T-helper 2 cell (primary cell): ENCODE measurements at places on chromosomes 7 and 10.

GRCh38 chr10:20115894-20116293, 299.7 kb downstream of the PLXDC2 start:
- no peak for DNase-seq

GRCh38 chr10:110495731-110496552, 1.8 kb upstream of the DUSP5 start:
- DNase-seq = no peak

DNA sequence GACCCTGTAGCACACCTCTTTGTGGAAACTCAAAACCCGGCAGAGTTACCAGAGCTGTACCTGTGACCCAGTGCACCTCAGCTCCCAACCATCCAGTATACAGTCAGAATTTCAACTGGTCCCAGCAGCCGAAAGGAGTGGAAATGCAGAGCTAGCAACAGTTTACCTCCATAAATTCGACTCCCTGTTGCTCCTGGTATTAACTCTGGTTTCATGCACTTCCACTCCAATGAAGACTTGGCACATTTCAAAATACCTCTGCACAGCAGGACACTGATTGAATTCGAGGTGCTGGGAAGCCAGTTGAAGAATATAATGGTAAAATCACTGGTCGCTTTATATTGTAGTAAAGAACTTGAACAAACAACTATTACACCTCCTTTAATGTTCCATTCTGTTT, 17.9 kb upstream of the TIAL1 start:
- DNase-seq = no peak

- DNase-seq = no peak
Observed at GRCh38 chr10:87750817-87751216, 67.2 kb downstream of the ATAD1 start.

- no peak for DNase-seq
Observed at GRCh38 chr10:33421789-33422462, 87.5 kb upstream of the NRP1 start.

DNA sequence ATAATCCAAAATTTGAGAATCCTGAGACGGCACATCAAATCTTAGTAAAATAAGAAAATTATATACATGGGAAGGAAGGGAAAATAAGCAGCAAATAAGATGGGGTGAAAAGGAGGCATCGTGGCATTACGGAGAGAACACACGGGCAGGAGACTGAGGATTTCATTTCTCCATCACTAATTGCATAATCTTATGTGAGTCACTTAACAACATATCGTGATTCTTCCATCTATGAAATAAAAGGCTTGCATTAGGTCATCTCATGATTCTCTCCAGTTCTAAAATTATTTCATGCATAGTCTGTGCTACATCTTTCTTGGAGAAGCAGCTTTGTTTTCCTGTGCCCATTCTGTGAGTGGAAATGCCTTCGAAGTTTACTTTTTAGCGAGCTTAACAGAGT, 288.7 kb downstream of the LRMDA start:
- DNase-seq = no peak

DNA sequence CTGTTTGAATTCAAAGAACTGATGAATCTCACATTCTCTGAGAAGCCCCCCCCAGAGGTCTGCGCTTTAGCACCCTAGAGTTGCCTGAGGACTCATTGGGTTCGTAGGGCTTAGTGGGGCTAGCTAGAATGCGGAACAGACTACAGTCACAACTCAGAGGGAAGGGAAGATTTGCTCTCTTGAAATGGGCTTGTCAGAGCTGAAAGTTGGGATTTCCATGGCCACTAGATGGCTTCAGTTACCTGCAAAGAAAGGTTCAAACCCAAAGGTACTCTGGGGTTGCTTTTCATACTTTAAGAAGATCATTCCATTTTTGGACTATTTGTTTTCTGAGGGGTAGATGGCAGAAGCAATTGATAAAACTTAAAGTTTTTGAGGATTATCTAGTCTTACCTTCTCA, 205.0 kb downstream of the BBS9 start:
- DNase-seq = peak; percentile 5

DNA sequence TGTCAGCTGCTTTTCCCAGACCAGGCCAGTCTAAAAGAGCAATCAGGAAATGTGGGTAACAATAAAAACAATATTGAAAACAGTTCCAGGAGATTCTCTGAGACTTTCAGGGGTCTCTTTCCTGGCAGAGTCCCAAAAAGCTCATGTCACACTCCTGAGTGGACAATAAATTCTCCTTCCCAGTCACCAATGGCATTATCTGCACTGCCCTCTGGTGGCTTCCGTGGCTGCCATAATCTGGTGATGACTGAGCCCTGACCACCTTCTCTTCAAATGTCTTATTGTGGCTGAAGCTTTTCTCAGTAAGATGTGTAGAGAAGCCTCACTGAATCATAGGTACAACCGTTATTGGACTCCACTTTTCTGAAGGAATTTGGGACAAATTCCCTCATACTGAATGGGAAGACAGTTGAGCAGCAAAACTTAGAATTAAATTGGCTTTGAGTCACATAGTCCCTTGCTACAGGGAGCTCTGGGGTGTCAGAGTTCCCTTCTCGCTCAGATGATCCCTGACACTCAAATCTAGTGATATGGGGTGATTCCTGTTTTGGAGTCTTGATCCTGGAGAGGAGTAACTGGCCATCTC, 24.4 kb upstream of the ASAH2 start:
- no peak for DNase-seq

DNA sequence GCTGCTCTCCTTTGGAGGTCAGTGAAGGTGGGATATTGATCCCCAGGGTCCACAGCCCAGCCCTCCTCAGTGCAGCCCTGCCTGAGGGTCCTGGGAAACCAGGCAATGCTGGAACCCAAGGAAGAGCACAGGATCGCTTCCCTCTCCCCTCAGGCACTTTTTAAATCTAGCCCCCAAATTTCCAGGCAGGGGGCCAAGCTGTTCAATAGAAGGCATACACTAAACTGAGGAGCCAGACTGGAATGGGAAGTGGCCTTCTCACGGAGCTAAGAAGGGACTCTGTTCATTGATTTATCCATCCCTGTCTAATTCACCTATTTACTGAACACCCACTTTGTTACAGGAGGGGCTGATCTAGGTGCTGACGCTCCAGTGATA, 60.3 kb downstream of the GLI3 start:
- DNase-seq = no peak

- DNase-seq = no peak
Observed at GRCh38 chr7:124071843-124072242, 39.0 kb upstream of the TMEM229A start.

DNA sequence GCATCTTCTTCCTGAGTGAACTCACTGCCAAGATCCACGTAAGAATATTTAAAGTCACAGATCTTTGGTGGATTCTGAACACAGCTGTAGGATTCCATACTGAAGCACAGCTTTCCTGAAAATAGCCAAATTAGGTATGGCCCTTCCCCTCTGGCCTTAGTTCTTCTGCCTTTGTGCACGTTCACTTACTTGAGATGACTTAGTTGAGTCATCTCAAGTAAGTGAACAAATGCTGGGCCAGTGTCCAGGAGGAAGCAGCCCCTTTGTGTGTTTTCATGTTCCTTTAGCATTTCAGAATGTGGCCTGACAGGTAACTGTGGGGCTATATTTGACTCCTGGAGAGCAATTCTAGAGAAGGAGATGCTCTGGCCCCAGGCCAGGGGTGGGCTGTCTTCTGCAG, 51.5 kb downstream of the CCNY start:
- DNase-seq = no peak

- no peak for DNase-seq
Observed at GRCh38 chr10:110664483-110665420, 20.6 kb downstream of the RBM20 start.

- no peak for DNase-seq
Observed at GRCh38 chr7:44305564-44306507, 19.6 kb downstream of the CAMK2B start.

DNA sequence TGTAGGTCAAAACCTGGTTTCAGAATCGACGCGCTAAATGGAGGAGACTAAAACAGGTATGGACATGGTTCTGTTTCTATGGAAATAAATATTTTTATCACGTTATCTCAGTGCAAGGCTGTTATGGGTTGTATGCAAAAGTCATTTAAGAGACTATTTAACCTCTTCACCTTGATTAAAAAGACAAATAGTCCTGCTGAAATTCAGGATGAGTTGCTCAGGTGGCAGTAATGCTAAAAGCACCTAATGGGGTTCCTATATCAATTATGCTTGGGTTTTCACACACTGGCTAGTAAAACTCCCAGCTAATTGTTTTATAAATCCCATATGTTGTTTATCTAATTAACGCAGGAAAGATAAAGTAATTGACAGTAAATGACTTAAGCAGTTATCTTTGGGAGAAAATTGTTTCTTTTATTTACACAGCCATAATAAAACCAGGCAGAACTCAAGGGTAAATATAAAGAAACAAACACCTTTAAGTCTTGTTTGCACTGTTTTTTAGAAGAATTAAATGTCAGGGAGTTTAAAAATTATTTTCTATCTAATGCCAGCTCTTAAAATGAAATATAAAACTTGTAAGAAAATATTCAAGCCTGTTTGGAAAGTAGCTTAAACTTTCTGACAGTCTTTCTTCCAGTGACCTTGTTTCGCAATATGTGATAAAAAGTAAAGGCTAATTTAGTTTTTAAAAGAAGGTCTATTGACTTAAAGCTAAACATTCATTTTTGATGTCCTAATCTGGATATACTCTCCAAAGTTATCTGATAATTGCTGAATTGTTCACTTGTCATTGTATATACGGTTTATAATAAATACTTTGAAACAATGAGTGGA, 3.2 kb downstream of the HHEX start:
- no peak for DNase-seq

- no peak for DNase-seq
Observed at GRCh38 chr7:137669706-137670105, 177.1 kb downstream of the DGKI start.

DNA sequence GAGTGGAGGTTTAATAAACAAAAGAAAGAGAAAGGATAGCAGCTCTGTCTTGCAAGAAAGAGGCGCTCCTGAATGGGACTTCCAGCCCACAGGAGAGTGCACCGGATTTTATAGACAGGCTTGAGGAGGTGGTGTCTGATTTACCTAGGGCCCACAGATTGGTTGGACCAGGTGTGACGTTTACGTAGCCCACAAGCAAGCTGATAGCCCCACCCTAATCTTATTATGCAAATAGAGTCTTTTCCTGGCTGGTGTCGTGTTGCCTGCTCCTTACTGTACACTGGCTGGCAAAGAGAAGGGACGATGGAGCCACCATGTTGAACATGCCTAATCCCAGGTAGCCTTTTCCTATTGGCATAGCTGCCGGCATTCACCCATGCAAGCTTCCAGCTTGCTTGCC, 319.7 kb upstream of the POM121L12 start:
- no peak for DNase-seq

DNA sequence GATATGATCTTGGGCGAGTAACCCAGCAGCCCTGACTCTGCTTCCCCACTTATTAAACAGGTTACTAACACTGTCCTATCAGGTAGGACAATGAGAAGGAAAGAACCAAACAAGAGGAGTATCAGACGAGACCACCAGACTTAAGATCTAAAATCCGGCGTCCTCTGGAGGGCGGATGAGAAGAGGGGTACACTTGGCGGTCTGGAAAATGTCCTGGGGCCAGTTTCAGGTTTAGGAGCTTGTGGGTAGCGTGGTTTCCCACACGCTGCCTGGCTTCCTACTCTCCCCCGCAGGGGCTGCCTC, 635 bp downstream of the ZNF32 start:
- DNase-seq = no peak
